ENCODE measurements at places on chromosomes 12 and 14.
A peak's percentile ranks its signal among the peaks of the same experiment; 100 is the strongest.

GRCh38 chr12:99984271-99985128 lies at the start of gene ANKS1B:
ANKS1B (minus strand) TSS chr12:99984936; CDS start chr12:99984237, 699 bp downstream.
- DNase-seq = peak; percentile 47
- H3K36me3 ChIP-seq = no peaks in the 10 kb centered on the region
- H3K27me3 ChIP-seq = no peaks in the 10 kb centered on the region
- H3K4me3 ChIP-seq = peak within 1 kb of the TSS; percentile 53

GRCh38 chr12:11811008-11811407 lies 161.5 kb downstream of the ETV6 start:
- no peak overlapping the region for H3K4me3 ChIP-seq
- no peaks in the 10 kb centered on the region for H3K36me3 ChIP-seq
- no peaks in the 10 kb centered on the region for H3K4me1 ChIP-seq
- no peaks in the 10 kb centered on the region for H3K27me3 ChIP-seq

GRCh38 chr12:119715268-119715620 lies 47.3 kb downstream of the PRKAB1 start:
- H3K4me3 ChIP-seq = no peak overlapping the region
- DNase-seq = no peak
- H3K36me3 ChIP-seq = no peaks in the 10 kb centered on the region
- H3K27me3 ChIP-seq = no peaks in the 10 kb centered on the region
- peaks cover 19% of the 10 kb centered on the region for H3K4me1 ChIP-seq

DNA sequence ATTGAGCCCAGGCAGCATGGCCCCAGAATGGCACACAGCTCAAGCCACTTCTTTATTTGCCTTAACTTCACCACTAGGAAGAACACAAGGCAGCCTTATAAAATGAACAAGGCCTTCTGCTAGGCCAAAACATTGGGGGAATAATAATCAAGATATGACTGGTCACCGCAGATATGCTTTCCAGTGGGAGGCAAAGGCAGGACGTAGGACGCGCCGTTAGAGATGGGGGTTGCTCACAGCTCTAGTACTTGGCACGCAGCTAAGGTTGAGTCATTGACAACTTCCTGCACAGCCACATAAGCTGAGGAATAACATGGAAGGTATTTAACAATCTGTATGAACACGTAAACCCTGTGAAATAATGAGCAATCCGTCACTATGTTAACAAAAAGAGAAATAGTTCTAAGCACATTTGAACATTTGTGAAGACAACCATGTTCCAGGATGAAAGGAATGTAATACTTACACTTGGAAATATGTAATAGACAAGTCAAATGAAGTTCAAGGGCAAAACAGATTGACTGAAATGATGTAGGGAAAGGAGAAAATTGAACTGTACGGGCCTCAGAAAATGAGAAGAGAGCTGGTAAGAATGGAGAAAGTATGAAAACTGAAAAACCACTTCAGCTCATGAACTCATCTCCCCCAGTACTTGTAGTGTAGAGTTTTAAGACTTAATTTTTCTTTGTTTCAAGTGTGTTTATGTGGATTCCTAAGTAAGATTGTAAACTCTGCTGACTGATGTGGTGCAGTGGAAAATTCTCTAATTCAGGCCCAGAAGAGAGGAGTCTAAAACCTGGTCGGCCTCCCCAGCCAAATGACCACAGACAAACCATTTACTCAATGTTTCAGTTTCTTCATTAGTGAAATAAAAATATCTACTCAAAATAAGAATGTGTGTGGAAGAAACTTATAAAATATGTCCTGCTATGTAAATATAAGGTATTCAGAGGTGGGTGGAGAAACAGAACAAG lies 59.3 kb upstream of the CCDC91 start:
- H3K4me3 ChIP-seq = no peak overlapping the region
- H3K36me3 ChIP-seq = no peaks in the 10 kb centered on the region
- no peak for DNase-seq
- no peaks in the 10 kb centered on the region for H3K27me3 ChIP-seq
- H3K4me1 ChIP-seq = no peaks in the 10 kb centered on the region
- H3K27ac ChIP-seq = no peak overlapping the region

DNA sequence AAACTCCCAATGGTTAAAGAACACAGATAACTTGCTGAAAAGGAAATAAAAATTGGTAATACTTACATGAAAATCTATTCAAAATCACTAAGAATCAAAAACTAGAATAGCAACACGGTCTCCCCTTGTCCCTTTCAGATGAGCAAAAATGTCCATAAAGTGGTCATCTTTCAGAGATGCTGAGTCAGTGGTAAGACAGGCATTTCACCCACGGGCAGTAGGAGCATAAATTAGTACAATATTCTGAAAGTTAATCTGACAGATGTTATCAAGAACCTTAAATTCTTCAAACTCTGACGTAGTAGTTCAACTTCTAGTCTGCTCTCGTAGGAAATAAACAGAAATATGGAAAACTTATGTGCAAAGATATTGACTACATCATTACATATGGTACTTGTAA lies 33.1 kb upstream of the GNPNAT1 start:
- H3K36me3 ChIP-seq = no peaks in the 10 kb centered on the region
- no peak for DNase-seq
- no peak overlapping the region for H3K27ac ChIP-seq
- no peaks in the 10 kb centered on the region for H3K27me3 ChIP-seq
- peak overlapping the region; percentile 20 for H3K4me3 ChIP-seq

DNA sequence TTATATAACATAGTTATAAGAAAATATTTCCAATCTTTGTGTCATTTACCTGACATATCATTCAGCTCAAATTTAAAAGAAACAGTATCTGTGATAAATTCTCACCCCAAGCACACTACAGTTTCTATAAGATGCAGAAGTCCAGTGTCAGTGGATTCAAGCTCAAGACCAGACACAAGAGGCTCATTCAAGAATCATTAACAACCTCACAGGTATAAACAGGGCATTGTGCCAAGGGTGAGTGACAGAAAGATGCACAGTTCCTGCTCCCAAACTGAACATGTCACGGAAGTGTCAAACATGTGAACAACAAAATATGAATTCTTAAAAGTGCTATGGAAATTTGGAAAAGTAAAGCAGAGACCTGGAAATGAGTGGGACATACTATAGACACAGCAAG lies 12.8 kb downstream of the ATP2B1 start:
- H3K4me1 ChIP-seq = no peaks in the 10 kb centered on the region
- DNase-seq = no peak
- H3K27me3 ChIP-seq = no peaks in the 10 kb centered on the region
- H3K27ac ChIP-seq = no peak overlapping the region
- H3K4me3 ChIP-seq = no peak overlapping the region

DNA sequence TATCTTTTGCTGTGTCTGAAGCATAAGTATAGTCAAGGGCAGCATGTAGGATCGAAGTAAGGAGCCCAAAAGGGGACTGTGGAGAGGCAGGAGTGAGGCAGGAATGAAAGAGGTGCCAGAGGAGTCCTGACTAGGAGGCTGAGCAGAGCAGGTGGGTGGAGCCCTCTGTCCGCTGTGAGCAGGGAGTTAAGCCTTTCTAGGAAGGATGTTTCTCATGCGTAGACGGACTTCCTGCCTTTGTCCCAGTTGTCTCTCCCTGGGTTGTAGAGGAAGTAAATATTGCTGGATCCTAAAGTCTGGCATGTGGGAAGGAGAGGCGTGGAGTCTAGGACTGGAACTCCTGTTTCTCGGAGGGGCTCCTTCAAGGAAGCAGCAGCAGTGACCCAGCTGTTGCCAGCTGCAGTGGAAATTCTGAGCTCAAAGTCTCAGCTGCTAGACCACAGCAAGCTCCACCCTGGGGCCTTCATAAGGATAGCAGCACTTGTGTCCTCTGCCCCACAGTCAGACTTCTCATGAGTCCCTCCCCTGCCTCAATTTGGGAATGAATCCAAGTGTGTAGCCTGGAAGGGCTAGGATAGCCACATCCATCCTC lies 44.0 kb downstream of the RBMS2 start:
- H3K36me3 ChIP-seq = no peaks in the 10 kb centered on the region
- peak overlapping the region; percentile 28 for H3K27ac ChIP-seq
- H3K27me3 ChIP-seq = no peaks in the 10 kb centered on the region
- DNase-seq = peak; percentile 53
- no peak overlapping the region for H3K4me3 ChIP-seq

GRCh38 chr14:75803765-75804164 lies 142.7 kb downstream of the TTLL5 start:
- H3K4me1 ChIP-seq = no peaks in the 10 kb centered on the region
- H3K36me3 ChIP-seq = no peaks in the 10 kb centered on the region

GRCh38 chr12:527241-527640 lies 67.5 kb downstream of the B4GALNT3 start:
- H3K27ac ChIP-seq = no peak overlapping the region
- DNase-seq = no peak
- no peaks in the 10 kb centered on the region for H3K27me3 ChIP-seq
- no peaks in the 10 kb centered on the region for H3K36me3 ChIP-seq
- H3K4me3 ChIP-seq = no peak overlapping the region

GRCh38 chr14:90460136-90460535 lies 63.3 kb downstream of the CALM1 start:
- no peak overlapping the region for H3K4me3 ChIP-seq
- H3K27ac ChIP-seq = no peak overlapping the region
- no peaks in the 10 kb centered on the region for H3K4me1 ChIP-seq
- DNase-seq = no peak
- H3K36me3 ChIP-seq = no peaks in the 10 kb centered on the region

GRCh38 chr12:23576372-23576771 lies 373.1 kb downstream of the SOX5 start:
- no peak overlapping the region for H3K4me3 ChIP-seq
- no peaks in the 10 kb centered on the region for H3K4me1 ChIP-seq
- no peaks in the 10 kb centered on the region for H3K36me3 ChIP-seq
- no peak overlapping the region for H3K27ac ChIP-seq
- no peak for DNase-seq
- no peaks in the 10 kb centered on the region for H3K27me3 ChIP-seq

GRCh38 chr14:77028384-77029231 lies at the start of gene IRF2BPL:
IRF2BPL (minus strand) TSS chr14:77028708; CDS start chr14:77027792, 916 bp downstream.
- H3K4me1 ChIP-seq = no peaks in the 10 kb centered on the region
- peak within 1 kb of the TSS; percentile 100 for H3K27ac ChIP-seq
- peak; percentile 100 for DNase-seq
- no peaks in the 10 kb centered on the region for H3K27me3 ChIP-seq

GRCh38 chr14:94373708-94374107 lies 14.7 kb downstream of the SERPINA1 start:
- no peak for DNase-seq
- no peak overlapping the region for H3K4me3 ChIP-seq
- no peaks in the 10 kb centered on the region for H3K36me3 ChIP-seq
- no peaks in the 10 kb centered on the region for H3K27me3 ChIP-seq
- no peak overlapping the region for H3K27ac ChIP-seq
- no peaks in the 10 kb centered on the region for H3K4me1 ChIP-seq

DNA sequence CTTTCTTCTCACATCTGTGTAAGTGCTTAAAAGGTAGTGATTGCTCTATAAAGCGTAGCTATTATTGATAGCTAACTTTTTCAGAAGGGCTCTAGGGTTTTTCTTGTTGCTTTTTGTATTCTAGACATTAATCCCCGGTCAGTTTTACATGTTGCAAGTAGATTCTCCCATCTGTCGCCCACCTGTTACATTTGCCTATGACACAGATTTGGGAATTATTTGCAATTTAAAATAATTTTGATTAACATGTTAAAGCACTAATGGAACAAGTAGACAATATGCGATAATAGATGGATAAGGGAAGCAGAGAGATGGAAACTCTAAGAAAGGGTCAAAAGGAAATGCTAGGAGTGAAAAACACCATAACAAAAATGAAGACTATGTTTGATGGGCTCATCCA lies 44.5 kb downstream of the DIO3 start:
- H3K36me3 ChIP-seq = no peaks in the 10 kb centered on the region
- no peak overlapping the region for H3K27ac ChIP-seq
- DNase-seq = no peak

- DNase-seq = no peak
- H3K27ac ChIP-seq = no peak overlapping the region
Measured at GRCh38 chr12:119666900-119667576, 895 bp upstream of the PRKAB1 start.

DNA sequence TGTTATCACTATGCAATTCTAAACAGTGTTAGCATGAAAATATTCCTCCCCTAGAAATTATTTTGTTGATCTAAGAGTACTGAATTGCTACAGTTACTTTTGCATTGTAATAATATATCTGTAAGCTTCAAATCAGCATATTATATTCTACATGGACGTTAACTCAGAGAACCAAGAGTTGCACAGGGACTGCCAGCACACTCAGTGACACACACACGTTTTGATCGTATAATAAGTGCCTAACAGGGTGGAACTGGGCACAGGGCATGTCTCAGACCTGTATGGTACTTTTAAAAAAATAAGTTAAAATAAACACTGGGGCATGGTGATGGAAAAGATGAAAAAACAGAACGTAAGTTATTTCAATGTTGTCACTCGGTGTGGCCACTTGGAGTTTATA lies 451.6 kb downstream of the RGS6 start:
- H3K4me3 ChIP-seq = no peak overlapping the region
- H3K27ac ChIP-seq = no peak overlapping the region
- no peak for DNase-seq
- no peaks in the 10 kb centered on the region for H3K4me1 ChIP-seq
- H3K27me3 ChIP-seq = no peaks in the 10 kb centered on the region

DNA sequence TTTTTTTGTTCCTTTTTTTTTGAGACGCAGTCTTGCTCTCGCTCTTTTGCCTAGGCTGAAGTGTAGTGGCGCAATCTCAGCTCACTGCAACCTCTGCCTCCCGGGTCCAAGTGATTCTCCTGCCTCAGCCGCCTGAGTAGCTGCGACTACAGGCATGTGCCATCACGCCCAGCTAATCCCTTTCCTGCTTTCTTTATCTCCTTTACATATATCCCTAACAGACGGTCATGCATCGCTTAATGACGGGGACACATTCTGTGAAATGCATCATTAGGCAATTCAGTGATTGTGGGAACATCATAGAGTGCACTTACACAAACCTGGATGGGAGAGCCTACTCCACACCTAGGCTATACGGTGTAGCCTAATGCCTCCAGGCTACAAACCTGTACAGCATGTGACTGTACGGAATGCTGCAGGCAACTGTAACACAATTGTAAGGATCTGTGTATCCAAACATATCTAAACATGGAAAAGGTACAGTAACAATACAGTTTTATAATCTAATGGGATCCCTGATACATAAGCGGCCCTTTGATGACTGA lies 32.8 kb downstream of the NOS1 start:
- DNase-seq = no peak
- no peaks in the 10 kb centered on the region for H3K4me1 ChIP-seq
- H3K27me3 ChIP-seq = no peaks in the 10 kb centered on the region
- H3K27ac ChIP-seq = no peak overlapping the region

- H3K4me3 ChIP-seq = no peak overlapping the region
- H3K36me3 ChIP-seq = no peaks in the 10 kb centered on the region
- H3K27ac ChIP-seq = no peak overlapping the region
Measured at GRCh38 chr12:118190266-118190665, 54.3 kb downstream of the PEBP1 start.

DNA sequence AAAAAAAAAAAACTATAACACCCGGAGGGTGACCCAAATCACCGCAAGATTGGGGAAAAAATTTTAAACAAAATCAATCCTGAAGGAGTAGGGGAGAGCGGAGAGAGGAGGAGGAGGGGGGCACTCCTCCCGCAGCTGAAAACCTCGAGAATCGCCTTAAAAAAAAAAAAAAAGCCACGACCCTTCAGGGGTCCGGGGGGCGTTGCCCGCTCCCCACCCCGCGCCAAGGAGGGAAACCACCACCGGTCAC lies 254 bp downstream of the GTF2A1 start:
- peak overlapping the region; percentile 70 for H3K4me3 ChIP-seq
- no peaks in the 10 kb centered on the region for H3K27me3 ChIP-seq
- no peaks in the 10 kb centered on the region for H3K36me3 ChIP-seq
- no peak for DNase-seq
- H3K4me1 ChIP-seq = peaks cover 14% of the 10 kb centered on the region
- peak overlapping the region; percentile 95 for H3K27ac ChIP-seq

- H3K4me1 ChIP-seq = no peaks in the 10 kb centered on the region
- no peak for DNase-seq
- H3K27ac ChIP-seq = no peak overlapping the region
- H3K27me3 ChIP-seq = no peaks in the 10 kb centered on the region
- H3K4me3 ChIP-seq = no peak overlapping the region
Measured at GRCh38 chr14:97052001-97052400, 254.8 kb downstream of the VRK1 start.
